NCI-H2081 treated with DMSO at 0.1 percent for 48 hours (cell line): ENCODE measurements at places on chromosomes 6 and 20.

- DNase-seq, result no peak
Observed at GRCh38 chr20:62908971-62909791, 17.1 kb downstream of the DIDO1 start.

GRCh38 chr6:92864966-92865555 lies 554.3 kb downstream of the EPHA7 start:
- no peak for DNase-seq

DNA sequence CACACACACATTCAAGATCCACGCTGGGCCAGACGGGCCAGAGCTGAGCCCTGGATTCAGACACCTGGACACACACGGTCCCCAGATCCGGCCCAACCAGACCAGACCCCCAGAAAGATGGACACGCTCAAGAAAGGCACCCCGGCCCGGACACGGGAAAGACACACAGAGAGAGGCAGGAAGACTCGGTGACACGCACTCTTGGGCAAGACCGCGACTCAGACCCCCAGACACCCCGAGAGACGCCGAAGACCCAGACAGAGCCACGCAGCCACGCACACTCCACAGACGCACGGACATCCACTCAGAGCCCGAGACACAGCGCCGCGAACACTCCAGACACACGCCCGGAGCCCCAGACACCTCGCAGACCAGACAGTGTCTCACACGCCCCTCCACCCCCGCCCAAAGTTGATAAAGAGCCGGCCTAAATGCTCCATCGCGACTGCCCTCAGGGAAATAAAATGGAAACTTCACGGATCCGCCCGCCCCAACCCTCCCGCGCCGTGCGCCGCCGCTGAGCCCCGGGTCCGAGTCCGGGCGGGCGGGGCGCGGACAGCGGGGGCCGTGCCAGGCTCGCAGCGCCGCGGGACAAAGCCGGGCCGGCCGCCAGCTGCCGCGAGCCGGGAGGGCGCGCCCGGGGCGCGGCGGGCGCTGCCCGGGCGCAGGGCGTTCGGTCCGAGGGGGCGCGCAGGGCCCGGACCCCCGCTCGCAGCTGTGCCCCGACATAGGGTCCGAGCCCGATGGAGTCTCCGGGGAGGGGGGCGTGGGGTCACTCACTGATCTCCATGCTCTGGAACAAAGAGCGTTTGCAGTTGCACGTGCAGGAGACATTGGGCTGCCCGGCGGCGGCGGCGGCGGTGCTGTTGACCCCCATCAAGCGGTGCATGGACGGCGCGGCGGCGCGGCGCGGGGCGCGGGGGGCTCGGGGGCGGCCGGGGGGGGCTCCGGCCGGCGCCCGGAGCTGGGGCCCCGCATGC lies 831 bp downstream of the PMEPA1 start:
- no peak for DNase-seq

DNA sequence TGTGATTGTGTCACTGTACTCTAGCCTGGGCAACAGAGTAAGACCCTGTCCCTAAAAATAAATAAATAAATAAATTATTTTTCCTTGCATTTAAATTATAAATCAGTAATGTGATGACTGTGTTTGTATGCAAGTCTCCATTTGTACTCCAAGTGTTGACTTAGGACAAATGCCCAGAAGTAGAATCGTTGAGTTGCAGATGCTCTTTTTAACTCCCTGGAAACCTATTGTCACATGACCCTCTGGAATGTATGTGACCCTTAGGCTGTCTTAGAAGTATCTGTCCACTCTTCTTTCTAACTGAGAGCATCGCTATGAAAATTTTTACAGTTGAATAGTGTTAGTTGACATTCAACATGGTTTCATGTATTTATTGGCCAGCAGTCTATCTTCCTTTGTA lies 18.8 kb downstream of the OR2A4 start:
- no peak for DNase-seq

GRCh38 chr20:39897058-39897457 lies 792.0 kb downstream of the MAFB start:
- DNase-seq, result no peak
